ENCODE measurements at places on chromosomes 4 and X.

DNA sequence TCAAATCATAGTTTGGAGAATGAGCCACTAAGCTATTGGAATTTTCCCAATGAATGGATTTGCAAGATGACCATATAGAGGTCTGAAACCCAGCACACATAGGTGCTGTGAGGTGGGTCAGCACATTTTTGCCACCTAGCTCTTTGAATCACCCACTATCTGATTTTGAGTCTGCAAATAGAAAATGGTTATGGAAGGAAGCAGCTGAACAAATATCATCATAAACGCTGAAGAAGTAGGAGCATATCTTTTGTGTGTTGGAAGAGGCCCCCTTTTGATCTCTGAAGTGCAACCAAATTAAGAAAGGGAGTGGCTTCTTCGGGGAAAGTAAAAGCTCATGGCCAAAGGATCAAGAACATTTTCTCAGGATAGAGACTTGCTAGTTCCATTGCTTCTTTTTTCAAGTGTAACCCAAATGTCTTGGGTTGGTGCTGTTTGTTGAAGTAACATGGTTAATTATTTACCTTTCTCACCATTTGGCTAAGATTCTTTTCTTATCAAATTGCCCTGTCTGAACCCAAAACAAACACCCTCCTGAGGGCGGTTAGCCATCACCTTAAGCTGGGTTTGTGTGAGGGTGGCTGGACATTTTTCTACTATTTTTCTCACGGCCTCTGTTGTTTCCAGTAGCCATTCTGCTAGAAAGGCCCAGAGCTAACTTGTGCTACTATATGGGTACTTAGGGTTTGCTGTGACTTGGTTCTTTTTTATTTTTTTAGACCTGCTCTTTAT lies 18.4 kb upstream of the SORBS2 start:
- DNase-seq = no peak

GRCh38 chrX:49030283-49030682 lies 12.9 kb downstream of the TFE3 start:
- no peak for DNase-seq

GRCh38 chr4:94533405-94534223 lies 81.9 kb downstream of the PDLIM5 start:
- no peak for DNase-seq

DNA sequence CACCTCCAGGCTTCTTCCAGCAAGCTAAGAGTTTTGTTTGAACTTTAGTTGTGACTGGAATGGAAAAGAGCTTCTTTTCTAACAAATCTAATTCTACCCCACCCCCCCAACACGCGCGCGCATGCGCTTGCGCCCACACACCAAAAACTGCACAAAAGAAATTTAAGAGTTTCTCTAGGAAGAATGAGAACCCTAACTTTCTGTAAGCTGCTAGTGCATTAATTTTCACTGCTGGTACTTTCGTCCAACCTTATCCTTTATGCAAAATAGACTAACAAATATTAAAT lies 9.0 kb upstream of the INTU start:
- no peak for DNase-seq

DNA sequence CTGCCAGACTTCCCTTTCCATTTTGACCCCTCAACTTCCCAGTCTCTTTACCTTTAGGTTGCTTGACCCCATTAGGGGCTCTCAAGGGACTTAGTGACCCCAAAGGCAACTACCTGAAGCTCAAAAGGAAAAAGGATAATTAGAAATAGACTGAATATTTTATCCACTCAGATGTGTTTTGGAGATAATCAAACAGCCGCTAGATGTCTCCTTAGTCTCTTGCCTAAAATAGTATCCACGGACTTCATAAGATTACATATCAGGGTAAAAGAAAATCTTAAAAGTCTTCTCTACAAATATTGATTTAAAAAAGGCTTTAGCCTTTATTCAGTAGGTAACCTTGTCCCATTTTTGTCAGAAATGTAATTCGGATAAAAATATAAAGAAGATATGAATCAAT lies 21.0 kb upstream of the RHOXF2 start:
- DNase-seq = no peak

GRCh38 chr4:80082693-80083092 lies 9.7 kb upstream of the ANTXR2 start:
- no peak for DNase-seq

- DNase-seq = no peak
Measured at GRCh38 chr4:24497221-24497620, 87.1 kb downstream of the DHX15 start.

DNA sequence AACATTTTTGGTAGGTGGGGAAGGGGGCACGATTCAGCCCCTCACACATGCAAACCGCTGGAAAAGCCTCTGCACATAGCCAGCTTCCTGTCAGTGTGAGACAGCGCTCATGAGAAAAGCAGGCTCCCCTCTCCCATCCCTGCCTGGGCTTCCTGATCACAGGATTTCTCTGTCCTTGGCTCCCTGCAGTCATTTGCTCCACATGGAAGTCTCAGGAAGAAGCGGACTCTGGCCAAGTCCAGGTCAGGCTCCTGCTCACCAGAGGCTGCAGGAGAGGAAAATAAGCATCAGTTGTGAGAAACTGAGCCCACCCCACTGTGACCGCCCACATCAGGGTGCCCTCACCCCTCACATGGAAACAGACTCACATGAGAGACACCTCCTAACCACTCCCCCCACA lies 664.3 kb upstream of the TENM3 start:
- no peak for DNase-seq

DNA sequence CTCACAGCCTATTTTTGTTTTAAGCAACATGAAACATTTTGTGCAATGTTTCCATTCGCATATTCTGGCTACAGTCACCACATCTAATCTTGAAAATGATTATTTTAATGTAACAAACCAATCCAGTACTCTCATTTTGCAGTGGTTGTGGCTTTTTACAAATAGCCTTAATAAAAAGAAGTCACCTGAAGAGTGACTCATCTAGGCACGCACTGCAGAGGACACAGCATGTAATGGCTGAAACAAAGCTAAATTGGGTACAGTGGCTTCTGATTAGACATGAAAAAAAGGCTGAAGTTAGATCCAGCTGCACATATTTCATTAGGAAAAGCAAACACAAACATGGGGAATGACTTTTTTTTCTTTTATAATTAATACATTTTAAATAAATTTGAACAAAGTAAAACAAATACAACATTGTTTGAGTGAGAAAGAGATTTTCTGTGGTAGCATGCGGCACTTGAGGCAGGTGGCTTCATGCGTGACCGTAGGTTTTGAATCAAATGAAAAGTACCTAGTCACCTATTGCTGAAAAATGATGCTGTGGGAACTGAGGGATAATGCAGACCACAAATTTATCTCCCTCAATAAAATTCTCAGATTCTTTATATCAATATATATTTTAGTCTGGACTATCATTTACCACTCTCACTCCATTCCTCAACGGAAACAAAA lies 240.8 kb upstream of the DDX53 start:
- DNase-seq = no peak

DNA sequence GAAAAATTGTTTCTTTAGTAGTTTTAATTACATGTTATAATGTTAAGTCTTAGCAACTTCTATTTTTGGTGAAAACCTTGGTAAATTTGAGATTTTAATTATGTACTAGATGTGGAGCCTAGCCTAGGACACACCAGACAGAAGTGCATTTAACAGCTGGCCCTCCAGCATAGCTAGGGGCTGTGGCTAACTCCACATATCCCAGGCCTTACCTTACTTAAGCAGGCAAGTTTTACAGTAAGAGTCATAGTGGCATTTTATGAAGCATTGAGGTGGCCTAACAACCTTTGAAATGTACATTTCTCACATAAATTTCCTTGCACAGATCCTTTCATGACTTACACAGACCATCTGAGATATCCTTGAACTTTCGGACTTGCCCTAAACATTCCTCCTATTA lies 71.6 kb upstream of the C4orf54 start:
- DNase-seq = no peak

DNA sequence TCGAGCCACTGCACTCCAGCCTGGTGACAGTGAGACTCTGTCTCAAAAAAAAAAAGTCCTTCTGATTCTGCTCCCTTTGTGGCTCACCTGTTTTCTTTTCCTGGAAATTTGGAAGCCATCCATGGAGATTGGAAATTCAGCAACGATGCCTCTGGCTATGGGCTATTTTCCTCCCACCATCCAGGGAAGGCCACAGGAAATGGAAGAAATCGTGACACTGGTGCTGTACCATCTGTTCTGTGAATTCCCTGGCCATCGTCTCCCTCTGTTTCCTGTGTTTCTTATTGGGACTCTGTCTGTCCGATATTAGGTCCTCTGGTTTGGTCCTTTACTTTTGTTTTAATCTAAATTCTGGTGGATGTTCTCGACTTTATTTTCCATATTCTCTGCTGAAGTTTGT lies 29.4 kb upstream of the ADRA2C start:
- DNase-seq = no peak

- DNase-seq = no peak
Measured at GRCh38 chrX:105872941-105873340, 50.6 kb downstream of the NRK start.

GRCh38 chr4:156493858-156494257 lies 477.7 kb downstream of the PDGFC start:
- no peak for DNase-seq

- no peak for DNase-seq
Measured at GRCh38 chr4:134324179-134324578, 122.6 kb upstream of the PABPC4L start.

DNA sequence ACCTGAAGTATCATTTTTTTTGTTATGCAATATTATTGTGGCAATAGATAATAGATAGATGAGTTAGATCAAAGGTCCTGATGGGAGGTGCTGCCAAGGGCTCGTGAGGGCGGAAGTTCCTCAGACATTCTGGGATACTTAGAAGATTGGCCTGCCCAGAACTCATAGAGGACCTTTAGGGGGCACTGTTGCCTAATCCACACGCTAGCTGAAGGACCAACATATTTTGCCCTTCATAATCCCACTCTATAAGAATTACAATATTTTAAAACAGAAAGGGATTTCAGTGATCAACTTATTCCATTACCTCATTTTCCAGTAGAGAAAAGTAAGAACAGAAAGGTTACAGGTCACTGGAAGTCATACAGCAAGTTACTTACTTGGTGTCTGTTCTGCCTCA lies 22.9 kb upstream of the COX7B2 start:
- no peak for DNase-seq

DNA sequence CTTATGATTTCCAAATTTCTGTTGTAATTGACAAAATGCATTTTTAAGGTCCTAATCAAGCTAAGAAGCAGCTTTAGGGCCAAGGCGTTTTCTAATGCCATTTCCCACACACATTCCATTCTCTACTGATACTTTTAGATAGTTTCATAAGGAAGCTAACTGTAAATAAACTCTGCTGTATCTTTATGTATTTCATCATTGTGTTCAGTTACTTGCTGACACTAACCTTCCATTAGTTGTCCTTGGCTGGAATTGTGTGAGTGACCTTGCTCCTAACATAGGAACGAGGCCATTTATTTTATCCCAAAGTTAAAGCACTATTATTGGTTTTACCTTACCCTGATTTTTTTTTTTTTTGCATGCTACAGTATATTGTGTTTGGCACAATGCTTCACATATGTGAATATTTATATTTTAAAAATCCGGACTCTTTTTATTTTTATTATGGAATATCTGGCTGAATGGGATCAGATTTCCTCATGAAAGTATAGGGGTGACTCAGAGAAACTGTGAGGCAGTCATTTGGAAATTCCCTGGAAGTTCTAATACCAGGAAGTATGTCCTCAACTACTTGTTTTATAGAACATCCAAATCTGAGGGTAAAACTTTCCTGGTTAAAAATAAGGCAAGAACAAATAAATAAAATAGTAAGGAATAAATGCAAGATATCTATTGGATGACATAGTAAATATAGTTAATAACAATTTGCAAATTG lies 62.7 kb upstream of the SORBS2 start:
- DNase-seq = no peak

DNA sequence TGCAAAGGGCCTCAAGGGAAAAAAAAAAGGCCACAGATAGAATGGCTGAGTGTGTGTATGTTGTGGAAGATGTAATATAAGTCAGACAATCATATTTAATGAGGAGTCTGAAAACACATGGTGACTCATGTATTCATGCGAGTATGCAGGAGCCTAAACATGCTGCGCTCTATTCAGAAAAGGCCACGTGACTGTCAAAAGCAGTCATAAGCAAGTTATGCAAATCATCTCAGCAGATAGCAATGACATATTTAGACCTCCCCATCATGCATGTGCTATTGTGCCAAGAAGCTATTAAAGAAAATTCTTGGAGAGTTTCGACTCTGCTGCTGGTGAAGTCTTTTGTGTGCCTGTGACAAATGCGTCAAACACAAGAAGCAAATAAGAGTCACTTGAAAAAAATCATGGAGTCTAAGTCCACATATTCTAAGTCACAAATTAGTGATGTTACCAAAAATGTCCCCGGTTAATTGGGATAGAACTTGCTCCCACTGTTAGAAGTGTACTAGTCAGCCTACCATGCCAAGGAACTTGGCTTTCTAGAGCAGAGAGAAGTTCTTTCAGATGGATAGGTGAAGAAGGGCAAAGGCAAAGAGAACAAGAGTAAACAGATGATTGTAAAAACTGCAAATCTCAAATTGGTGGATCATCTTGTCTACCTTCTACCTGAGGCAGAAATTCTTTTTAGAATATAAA lies 5.0 kb downstream of the LNX1 start:
- no peak for DNase-seq

- DNase-seq = no peak
Measured at GRCh38 chrX:51336584-51336983, 4.0 kb downstream of the NUDT10 start.

GRCh38 chr4:95232358-95233156 lies 316.2 kb downstream of the UNC5C start:
- no peak for DNase-seq

- no peak for DNase-seq
Measured at GRCh38 chr4:120971884-120972283, 49.4 kb upstream of the PRDM5 start.

GRCh38 chrX:75071334-75071733 lies 84.7 kb downstream of the ABCB7 start:
- DNase-seq = no peak

GRCh38 chr4:93814722-93815121 lies 13.8 kb upstream of the ATOH1 start:
- DNase-seq = peak; percentile 68

GRCh38 chrX:83509254-83509801 lies 1.2 kb downstream of the POU3F4 start:
- no peak for DNase-seq

DNA sequence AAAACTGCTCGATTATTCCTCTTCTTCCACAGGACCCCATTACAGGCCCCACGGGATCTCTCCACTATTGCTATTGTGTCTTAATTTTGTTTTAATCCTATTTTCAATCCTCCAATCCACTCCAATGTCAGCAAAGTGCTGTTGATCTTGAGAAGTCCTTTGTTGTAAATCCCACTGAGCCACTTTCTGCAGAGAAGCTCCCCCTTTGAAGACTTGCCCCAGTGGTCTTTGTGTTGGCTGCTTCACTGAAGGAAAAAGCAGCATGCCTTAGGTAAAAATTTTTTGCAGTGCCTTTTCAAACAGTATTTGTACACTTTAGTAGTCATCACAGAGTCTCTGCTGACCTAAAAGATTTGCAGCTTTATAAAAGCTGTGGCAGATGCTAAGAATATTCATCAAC lies 252.0 kb upstream of the SLC7A11 start:
- no peak for DNase-seq

GRCh38 chrX:153487590-153488071 lies 7.1 kb upstream of the BGN start:
- DNase-seq = no peak

GRCh38 chr4:92864096-92864495 lies 560.3 kb downstream of the GRID2 start:
- DNase-seq = no peak

- no peak for DNase-seq
Measured at GRCh38 chr4:127580300-127580699, 52.5 kb upstream of the INTU start.
